HuH-7.5 (cell line): ENCODE measurements at places on chromosomes 1 and 21.

DNA sequence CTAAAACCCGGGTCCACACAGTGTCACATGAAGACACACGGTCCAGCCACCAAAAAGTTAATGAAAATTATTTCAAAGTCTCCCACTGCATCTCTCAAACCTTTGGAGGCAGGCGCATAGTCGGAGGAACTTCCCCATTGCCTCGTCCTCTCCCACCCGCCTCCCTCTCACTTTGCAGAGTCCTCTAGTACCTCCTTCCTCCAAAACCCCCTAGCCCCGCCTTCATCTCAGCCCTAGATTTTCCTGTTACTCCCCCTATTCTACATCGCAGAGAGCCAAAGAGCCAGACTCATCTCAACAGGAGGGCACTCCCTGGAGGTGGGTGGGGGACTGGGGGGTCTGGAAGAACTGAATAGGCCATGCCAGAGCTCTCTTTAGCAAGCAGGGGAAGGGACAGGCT lies 79.3 kb downstream of the DISP3 start:
- DNase-seq, result no peak

DNA sequence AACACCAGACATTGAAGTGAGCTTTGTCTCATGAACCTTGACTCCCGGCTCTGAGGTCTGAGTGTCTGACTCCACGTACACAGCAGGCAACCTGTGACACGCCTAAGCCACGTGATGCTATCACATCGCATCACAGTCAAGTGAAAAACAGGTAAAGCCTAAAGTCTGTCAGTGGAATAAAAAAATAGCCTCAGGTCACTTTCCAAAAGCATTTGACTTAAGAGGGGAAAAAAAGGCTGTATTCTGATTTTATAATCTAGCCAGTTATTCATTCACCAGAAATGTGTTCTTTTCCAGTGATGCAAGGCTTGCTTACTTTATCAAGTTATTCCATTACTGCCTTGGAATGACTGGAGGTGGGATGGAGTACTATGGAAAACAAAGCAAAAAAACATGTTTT lies 163.2 kb upstream of the HMCN1 start:
- no peak for DNase-seq

DNA sequence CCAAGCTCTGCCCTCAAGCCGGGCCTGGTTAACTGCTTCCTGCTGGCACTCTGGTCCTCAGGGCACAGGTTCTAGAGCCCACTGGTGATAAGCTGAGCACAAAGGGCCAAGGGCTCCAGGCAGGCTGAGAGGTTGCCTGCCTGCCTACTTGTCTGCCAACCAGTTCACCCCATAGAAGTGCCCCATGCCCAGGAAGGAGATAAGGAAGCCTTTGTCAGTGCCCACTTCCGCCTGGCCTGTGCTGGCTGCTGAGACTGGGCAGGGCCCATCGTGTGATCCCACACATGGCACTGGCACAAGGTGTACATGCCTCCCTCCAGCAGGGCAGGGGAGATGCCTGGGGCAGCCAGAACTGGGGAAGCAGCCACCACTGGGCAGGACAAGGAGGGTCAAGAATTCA lies 24.1 kb downstream of the SLC9A1 start:
- DNase-seq, result no peak

DNA sequence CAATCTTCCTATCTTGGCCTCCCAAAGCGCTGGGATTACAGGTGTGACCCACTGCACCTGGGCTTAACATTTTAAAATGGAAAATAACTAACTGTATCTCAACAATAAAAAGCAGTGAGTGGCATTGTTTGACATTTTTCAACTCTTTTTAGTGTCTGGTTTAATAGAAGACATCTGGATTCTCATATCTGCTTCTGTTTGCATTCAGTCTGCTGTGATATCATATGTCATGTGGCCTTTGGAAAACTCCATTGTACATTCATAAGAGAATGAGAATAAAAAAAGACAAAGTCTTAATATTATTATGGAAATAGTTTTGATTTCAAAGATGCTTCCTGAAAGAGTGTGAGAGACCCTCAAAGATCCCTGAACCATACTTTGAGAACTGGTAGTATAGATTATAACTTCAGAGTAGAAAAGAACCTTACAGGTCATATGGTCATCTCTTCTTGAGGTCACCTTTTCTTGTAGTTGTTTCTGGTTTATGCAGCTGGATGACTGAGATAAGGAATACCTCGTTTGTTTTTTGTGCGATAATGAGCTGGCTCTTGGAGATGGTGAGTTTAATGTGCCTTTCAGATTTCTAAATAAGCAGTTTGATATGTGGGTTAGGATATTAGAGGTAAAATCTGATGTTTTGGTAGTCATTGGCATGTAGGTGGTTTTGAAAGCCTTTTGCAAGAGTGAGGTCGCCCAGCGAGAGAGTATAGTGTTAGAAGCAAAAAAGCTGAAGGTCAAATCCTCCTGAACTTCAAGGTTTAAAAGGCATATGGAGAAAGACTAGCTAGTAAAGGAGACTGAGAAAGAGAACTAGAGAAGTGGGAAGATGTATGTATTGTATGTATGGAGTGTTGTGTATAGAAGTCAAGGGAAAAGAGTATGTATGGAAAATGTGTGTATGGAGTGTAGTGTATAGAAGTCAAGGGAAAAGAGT lies 17.2 kb downstream of the CEP350 start:
- no peak for DNase-seq

DNA sequence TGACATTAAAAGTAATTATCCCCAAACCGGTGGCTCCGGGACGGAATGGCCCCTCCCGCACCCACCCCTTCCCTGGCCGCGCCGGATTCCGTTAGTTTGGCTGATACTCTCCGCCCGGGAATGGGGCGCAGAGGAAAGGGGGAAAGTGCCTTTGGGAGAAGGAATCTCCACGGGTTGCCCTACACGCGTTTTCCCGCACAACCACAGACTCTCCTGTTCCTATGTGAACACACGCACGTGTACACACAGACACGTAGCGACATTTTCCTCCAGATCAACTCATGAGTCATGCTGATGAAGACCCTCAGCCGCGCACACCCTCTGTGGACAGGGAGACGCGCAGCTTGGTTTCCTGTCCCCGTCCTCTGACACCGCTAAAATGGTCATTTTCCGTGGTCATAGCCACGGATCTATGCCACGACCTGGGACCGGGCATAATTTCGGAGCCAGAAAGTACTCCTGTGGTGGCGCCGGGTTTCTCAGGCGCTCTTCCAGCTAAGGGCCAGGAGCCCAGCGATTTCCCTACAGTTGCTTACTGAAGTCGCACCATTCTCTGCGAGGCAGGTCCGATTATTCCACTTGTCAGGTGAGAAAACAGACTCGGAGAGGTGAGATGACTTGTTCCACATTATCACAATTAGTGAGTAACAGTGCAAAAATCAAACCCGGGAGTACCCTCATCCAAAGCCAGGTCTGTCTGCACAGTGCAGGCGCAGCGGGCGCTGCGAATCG lies 4.0 kb upstream of the DMRTA2 start:
- no peak for DNase-seq

- DNase-seq, result no peak
Observed at GRCh38 chr1:148334339-148335130, 148.6 kb downstream of the PPIAL4G start.

GRCh38 chr21:39867198-39867650 lies at the start of gene PCP4:
Gene PCP4, plus strand, starts transcription at chr21:39867438. Its CDS starts 64 bp downstream, at chr21:39867502.
- peak; percentile 47 for DNase-seq

GRCh38 chr1:110610084-110610483 lies 3.9 kb upstream of the KCNA2 start:
- DNase-seq, result no peak

DNA sequence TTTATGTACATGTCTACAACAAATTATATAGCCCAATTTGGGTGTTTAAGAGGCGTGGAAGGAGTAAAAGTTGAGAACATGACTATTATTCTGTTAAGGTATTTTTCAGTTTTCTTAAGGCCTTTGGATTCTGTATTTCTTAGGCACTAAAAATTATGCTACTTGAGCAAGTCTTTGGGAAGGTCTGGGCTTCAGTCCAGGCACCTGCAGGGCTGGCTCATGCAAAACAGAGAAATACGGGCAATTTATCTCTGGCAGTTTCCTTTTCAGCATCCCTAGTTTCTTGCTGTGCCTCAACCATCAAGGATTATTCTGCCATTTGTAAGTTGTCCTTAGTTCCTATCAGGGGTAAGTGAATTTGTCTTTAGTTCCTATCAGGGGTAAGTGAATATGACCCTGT lies 358.8 kb upstream of the B3GALT2 start:
- no peak for DNase-seq

GRCh38 chr1:244341455-244342450 lies 110.0 kb downstream of the ADSS2 start:
- no peak for DNase-seq

- no peak for DNase-seq
Observed at GRCh38 chr1:231159963-231160761, 1.7 kb upstream of the TRIM67 start.

- DNase-seq, result no peak
Observed at GRCh38 chr1:106753066-106753465, 303.4 kb upstream of the PRMT6 start.

DNA sequence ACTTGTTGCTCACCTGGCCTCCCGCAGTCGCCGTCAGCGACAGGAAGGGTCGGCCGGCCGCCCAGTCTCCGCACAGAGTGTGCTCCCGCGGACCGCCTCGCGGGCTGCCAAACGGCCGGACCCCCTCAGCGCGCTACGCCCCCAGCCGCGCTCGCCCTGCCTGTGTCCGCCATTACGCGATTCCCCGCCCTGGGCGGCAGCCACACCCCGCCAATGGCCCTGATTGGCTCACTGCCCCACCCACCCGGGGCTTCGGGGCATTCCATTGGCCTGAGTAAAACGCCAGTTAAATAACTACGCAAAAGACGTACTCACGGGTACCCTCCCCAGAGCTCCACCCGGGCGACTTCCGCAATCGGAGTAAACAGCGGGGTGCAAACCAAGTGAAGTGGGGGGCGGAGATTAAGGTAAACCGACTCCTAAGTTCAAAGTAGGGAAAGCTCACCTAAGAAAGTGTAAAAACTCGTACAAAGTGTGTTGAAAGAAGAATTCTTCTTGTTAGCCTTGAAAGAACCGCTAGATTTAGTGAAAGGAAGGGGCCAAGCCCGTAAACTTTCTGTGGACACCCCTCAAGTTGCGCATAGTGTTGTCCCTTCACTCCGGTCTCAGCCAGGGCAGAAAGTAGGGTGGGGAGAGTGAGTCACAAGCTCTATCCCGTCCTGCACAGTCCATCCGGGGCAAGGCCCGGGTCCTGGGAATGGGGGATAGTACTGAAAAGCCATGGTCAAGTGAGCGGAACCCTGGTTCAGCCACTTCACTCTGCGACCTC lies at the start of gene WASF2:
WASF2 (minus strand) TSS at position 195 of the 769 bp plus-strand sequence. CDS start 61,277 bp downstream, outside the sequence.
- peak; percentile 85 for DNase-seq

GRCh38 chr1:111332190-111332589 lies 41.5 kb downstream of the CHIA start:
- no peak for DNase-seq

DNA sequence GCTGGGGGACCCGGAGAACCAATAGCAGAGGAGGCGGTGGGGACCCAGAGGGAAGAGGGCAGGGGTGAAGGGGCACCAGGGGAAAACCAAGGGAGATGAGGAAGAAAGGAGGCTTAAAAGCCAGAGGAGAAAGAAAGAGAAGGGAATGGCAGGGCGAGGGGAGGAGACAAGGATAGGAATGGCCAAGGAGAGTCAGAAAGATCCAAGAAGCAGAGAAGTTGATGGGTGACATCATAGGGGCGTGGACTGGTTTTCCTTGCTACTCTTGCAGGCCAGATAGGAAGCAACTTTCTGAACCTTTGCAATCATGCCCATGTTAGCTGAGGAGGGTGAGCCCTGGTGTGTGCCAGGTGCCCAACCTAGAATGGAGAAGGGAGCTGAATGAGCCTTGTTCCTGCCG lies 5.4 kb downstream of the NPR1 start:
- no peak for DNase-seq

DNA sequence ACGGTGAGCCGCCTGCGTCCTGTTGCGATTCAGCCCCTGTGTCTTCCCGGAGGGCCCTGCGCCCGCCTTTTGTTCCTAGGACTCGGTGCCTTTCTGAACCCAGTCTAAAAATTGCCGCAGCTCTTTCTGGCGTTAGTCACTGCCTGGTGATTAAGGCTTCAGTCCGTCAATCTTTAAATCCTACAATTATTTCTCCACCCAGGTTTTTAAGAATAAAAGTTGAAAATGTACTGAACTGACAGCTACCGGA lies 16.2 kb upstream of the PDXK start:
- DNase-seq, result no peak

DNA sequence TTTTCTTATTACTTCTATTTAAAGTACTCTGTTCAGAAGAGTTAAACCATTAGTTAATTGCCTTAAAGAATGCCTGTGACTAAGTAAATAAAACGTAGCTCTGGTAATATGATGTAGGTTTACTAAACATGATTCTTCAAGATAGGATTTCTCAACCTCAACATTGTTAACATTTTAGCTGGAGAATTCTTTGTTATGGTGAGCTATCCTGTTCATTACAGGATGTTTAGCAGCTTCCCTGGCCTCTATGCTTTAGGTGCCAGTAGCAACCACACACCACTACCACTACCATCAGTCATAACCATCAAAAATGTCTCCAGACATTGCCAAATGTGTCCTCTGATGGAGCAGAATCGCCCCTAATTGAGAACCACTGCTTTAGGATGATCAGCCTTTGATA lies 10.7 kb downstream of the RPF1 start:
- no peak for DNase-seq

DNA sequence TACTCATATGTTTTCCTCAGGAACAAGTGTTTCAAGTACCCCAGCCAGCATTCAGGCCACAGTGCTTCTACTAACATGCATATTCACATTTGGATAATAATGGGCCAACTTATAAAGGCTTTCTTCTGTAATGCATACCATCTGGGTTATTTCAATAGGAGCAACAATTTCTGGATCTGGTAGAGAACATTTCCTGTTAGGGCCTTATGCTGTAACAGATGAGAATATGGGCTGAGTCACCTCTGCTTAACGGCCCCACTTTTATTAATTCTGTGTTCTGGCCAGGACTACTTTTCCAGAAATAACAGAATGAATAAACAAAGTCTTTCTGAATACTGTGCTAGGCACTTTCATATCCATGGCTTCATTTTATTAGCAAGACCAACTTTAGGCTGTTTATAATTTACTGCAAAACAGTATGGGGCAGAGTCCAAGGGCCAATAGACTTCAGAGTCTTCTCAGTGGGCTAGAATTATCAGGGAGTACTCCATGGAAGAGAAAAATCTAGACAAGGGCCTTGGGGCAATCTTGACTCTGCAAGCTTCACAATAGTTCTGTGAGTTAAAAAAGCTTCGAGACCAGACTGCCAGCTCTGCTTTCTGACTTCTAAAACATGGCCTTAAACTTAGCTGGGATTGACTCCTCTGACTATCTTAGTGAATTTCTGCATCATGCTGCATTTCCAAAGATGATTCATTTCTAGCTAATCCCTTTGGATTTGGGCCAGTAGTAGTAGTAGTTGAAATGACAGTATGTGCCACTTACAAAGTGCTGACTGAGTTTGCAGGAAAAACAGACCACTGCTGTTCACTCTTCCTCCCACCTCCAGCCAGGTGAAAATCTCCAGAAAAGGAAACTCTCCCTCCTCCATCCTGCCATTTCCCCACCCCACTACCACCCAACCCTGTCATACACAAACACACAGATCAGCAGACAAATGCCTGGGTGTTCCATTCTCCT lies 8.2 kb upstream of the SSX2IP start:
- DNase-seq, result no peak

- DNase-seq, result no peak
Observed at GRCh38 chr1:88735382-88735781, 51.3 kb downstream of the PKN2 start.
